ENCODE measurements at places on chromosomes 2 and 18.

GRCh38 chr18:32310101-32310500, 120.3 kb downstream of the MEP1B start:
- DNase-seq: no peak

DNA sequence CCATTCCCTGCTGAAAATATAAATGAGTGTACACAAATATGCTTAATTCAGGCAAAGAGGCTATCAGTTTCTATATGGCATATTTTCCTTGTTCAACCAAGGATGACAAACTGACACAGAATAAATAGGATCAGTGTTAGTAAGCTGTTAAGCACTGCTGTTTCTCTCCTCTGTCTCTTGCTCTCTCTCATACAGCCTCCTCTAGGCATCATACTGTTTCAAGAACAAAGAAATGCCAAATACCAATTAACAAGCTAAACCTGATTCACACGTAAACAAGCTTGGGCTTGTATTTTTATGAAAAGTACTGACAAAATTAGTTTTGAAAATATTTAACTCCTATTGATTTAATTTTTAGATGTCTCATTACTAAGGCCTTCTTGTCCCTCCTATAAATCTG, 1027.2 kb upstream of the ACVR2A start:
- DNase-seq: no peak

- DNase-seq: no peak
Observed at GRCh38 chr2:168811696-168812095, 9.3 kb downstream of the NOSTRIN start.

- no peak for DNase-seq
Observed at GRCh38 chr18:34928088-34928753, 113.0 kb upstream of the MAPRE2 start.

DNA sequence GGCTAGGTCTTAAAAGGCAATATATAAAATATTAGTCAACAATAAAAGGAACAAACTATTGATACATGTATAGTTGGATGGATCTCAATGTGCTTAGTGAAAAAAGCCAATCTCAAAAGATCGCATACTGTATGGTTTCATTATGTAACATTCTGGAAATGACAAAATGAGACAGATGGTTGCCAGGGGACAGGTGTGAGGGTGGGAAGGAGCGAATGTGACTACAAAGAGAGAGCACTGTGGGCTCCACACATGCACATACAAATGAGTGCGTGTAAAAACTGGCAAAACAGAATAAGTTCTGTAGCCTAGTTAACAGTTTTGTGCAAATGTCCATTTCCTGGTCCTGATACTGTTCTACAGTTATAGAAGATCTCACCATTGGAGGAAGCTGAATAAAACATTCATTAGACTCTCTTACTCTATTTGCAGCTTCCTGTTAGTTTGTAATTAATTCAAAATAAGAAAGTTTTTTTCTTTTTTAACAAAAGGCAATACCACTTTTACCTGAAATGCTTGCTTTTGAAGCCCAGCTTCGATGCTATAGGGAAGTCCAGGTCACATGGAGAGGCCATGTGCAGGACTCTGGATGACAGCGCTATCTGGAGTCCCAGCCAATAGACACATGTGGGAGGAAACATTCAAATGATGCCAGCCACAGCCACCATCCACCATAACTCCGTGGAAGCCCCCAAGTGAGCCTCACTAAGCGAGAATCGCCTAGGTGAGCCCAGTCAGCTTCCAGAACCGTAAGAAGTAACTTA, 21.0 kb upstream of the C2orf80 start:
- no peak for DNase-seq
